ENCODE measurements at places on chromosomes 7 and 10. TPM values are rescaled to one million over a fixed set of nuclear protein-coding genes. Genes with fewer than 3 reads are reported as not detected.

DNA sequence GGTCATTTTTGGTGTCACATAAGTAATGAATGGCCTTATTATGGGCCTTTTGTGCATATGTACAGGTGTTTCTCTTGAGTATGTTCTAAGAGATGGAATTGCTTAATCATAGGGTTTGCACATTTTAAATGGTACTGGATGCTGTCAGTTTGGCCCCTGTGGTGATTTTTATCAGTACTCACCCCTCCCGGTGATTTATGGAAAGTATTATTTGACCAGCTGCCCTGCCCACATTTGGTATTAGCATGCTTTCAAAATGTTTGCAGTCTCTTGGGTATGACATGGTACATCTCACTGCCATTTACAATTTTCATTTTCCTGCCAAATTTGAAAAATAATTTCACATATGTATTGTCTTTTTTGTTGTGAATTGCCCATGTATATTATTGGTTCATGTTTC lies 427.7 kb downstream of the LRMDA start:
- no peak overlapping the region for H3K4me3 ChIP-seq
- no peaks in the 10 kb centered on the region for H3K27me3 ChIP-seq
- no peak overlapping the region for H3K27ac ChIP-seq
- H3K36me3 ChIP-seq: no peaks in the 10 kb centered on the region

DNA sequence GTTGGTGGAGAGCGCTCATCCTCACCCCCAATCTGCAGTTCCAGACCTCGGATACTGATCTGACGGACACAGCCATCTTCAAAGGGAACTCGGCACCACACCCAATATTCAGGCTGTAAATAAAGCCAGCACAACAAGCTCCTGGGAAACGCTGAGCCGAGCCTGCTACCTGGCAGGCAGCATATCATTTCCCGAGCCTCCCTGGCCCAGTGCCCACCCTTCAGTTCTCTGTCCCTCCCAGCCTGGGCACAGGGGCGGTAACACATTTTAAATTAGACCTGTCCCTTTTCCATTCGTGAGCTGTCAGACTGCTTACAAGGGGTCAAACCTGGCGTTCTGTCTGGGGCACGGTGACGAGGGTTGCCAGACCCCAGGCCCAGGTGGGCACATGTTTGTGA lies 250.5 kb downstream of the ARHGAP12 start:
- DNase-seq: peak; percentile 58
- peaks cover 20% of the 10 kb centered on the region for H3K4me1 ChIP-seq
- peak overlapping the region; percentile 20 for H3K27ac ChIP-seq
- H3K27me3 ChIP-seq: no peaks in the 10 kb centered on the region

- DNase-seq: peak; percentile 23
- H3K4me3 ChIP-seq: peak overlapping the region; percentile 81
- H3K27ac ChIP-seq: peak overlapping the region; percentile 98
- H3K27me3 ChIP-seq: no peaks in the 10 kb centered on the region
These were observed 816 bp downstream of the DMTF1 start for GRCh38 chr7:87152897-87153641.

DNA sequence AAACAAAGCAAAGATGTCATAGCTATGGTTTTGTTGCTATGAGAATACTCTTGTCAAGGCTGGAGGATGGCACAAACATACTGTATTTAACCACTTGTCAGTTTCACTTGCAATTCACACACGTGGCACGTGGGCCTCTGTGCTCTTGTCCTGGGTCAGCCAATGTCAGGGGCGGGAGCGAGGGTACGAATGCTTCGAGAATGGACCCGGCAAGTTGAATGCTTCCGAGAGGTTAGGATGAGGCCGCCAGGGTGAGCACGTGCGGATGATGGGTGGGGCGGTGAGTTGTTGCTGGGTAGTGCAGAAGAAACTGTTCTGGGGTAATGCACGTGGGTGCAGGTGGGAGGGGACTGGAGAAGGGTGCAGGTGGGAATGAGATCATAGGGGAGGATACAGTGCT lies 10.4 kb upstream of the OCM2 start:
- H3K36me3 ChIP-seq: no peaks in the 10 kb centered on the region
- H3K4me1 ChIP-seq: no peaks in the 10 kb centered on the region
- DNase-seq: no peak
- no peak overlapping the region for H3K4me3 ChIP-seq
- peaks cover 64% of the 10 kb centered on the region for H3K27me3 ChIP-seq

DNA sequence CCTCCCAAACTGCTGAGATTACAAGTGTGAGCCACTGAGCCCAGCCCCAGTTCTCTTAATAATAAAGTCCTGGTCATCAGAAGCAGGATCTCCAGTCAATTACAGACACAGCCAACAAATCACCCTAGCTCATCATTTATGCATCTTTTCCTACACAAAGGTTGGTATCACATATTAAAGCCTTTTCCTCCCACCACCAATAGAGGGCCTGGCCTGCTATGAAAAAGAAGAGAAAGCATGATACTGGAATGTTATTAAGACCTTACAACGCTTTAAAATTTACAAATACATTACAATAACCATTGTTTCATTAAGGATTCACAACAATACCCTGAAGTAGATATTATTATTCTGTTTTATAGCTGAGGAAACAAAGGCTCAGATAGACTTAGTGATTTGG lies 25.9 kb downstream of the VAX1 start:
- H3K4me3 ChIP-seq: no peak overlapping the region
- peaks cover 85% of the 10 kb centered on the region for H3K27me3 ChIP-seq
- H3K4me1 ChIP-seq: no peaks in the 10 kb centered on the region

- no peak overlapping the region for H3K4me3 ChIP-seq
- no peaks in the 10 kb centered on the region for H3K36me3 ChIP-seq
- H3K27ac ChIP-seq: no peak overlapping the region
- H3K27me3 ChIP-seq: no peaks in the 10 kb centered on the region
- no peak for DNase-seq
These were observed 417.7 kb upstream of the CELF2 start for GRCh38 chr10:10600004-10600403.

- H3K36me3 ChIP-seq: no peaks in the 10 kb centered on the region
- H3K4me3 ChIP-seq: no peak overlapping the region
- no peaks in the 10 kb centered on the region for H3K27me3 ChIP-seq
- H3K4me1 ChIP-seq: no peaks in the 10 kb centered on the region
These were observed 303.5 kb downstream of the BBS9 start for GRCh38 chr7:33432821-33433220.

DNA sequence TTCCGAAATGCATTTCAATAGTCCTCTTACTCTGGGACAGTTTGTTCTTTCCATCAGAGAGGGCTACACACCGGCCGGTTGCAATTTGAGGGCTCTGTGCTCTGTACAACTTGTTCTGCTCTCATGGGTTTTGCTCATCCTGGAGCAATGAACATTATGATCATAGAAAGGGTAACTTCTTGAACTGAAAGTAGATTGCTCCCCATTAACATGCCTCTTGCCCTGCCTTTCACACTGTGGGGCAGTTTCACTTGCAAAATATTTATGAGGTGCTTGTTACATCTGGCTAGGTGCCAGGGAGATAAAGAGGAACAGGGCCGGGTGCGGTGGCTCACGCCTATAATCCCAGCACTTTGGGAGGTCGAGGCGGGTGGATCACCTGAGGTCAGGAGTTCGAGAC lies 97.3 kb upstream of the MPP7 start:
- H3K4me1 ChIP-seq: no peaks in the 10 kb centered on the region
- no peak for DNase-seq
- H3K4me3 ChIP-seq: no peak overlapping the region
- H3K27me3 ChIP-seq: peaks cover 28% of the 10 kb centered on the region
- no peaks in the 10 kb centered on the region for H3K36me3 ChIP-seq

DNA sequence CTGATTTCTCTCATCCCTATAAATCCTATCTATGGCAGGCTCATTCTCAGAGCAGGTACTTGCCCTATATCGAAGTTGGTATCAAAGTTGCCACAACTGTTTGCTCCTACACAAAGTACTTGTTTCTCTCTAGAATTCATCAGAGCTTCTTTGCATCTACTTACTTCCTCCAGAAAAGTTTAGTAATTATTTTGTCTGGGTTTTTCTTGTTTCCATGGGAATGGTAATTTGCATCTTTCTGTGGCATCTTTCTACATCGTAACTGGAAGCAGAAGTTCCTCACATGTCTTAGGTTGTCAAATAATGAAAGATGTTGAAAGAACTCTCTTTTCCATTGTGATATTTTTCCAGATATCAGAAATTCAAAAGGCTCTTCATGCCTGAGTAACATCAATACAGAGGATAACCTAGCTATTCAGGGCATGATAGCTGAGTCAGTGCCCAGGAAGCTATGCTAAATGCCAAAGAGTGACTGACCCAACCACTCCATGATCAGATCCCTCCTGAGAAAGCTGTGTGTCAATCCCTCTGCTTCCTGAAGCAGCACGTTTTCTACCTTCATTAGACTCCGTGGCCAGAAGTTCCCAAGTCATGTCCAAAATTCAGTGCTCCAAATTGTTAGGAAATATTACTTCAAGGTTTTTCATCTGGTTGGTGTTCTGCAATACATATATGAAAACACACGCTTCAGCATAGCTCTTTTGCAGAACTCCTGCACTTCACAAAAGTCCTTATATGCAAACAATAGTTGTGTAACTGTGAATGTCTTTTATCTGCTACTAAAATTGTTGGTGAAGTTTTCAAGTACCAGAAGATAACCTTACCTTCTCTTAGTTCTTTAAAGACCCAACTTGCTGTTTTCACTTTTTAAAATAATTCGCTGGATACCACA lies 216.5 kb downstream of the VTI1A start:
- H3K27me3 ChIP-seq: no peaks in the 10 kb centered on the region
- H3K4me3 ChIP-seq: no peak overlapping the region
- DNase-seq: no peak
- H3K36me3 ChIP-seq: no peaks in the 10 kb centered on the region

GRCh38 chr10:97898429-97898828 lies 48.8 kb downstream of the GOLGA7B start:
- H3K4me1 ChIP-seq: peaks cover 21% of the 10 kb centered on the region
- no peak for DNase-seq
- no peak overlapping the region for H3K27ac ChIP-seq
- peaks cover 4% of the 10 kb centered on the region for H3K27me3 ChIP-seq
- H3K36me3 ChIP-seq: no peaks in the 10 kb centered on the region
- H3K4me3 ChIP-seq: no peak overlapping the region

DNA sequence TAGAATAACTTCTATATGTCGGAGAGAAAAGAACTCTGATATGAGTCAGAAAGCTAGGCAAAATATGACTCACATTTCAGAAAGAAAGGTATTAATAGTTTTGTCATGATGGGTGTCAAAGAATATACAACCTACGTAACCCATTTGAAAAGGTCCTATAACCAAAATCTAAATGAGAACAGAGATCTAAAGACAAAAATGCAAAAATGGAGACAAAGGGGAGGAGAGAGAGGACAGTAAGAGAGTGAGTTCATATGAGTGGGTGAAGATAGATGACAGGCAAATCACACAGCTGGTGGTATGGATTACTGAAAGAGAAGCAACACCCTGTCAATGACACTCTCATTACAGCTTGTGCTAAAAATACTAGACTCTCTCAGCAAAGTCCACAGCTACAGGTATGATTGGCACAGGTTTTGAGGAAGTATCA lies 25.6 kb downstream of the ANKMY2 start:
- H3K27ac ChIP-seq: no peak overlapping the region
- DNase-seq: no peak
- no peak overlapping the region for H3K4me3 ChIP-seq
- H3K4me1 ChIP-seq: peaks cover 7% of the 10 kb centered on the region
- no peaks in the 10 kb centered on the region for H3K27me3 ChIP-seq

DNA sequence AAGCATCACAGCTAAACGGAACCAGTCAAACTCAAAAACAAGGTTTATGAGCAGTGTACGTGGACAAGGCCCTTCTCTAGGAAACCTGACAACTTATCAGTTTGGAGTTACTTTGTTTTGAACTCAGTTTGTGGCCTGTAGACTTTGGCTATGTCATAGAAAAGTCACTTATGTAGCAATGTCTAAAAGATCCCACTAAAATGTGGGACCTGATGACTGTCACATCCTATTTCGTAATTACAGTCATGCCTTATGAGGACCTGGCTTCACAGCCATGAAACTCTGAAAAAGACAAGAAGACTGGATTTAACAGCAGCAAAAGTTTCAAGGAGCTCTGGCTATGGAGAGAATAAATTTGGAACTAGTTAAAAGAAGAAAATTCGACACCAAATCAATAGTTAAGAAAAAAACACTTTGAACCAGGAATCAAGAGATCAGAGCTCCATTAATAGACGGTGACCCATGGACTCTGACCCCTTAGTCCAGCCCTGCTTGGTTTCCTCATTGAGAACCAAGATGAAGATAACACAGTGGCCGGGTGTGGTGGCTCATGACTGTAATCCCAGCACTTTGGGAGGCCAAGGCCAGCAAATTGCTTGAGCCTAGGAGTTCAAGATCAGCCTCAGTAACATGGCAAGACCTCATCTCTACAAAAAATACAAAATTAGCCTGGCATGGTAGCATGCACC lies 204.3 kb downstream of the SFMBT2 start:
- H3K4me3 ChIP-seq: no peak overlapping the region
- H3K27ac ChIP-seq: peak overlapping the region; percentile 36
- no peak for DNase-seq
- H3K4me1 ChIP-seq: peaks cover 16% of the 10 kb centered on the region
- H3K36me3 ChIP-seq: peaks cover 22% of the 10 kb centered on the region
- no peaks in the 10 kb centered on the region for H3K27me3 ChIP-seq

- no peak for DNase-seq
- H3K27ac ChIP-seq: no peak within 1 kb of the TSS
- peaks cover 3% of the 10 kb centered on the region for H3K4me1 ChIP-seq
- peaks cover 10% of the 10 kb centered on the region for H3K27me3 ChIP-seq
- no peaks in the 10 kb centered on the region for H3K36me3 ChIP-seq
These were observed at the start of gene CLRN3 for GRCh38 chr10:127892743-127893142. Gene CLRN3 (minus strand): TSS chr10:127892941. CDS start chr10:127892784, 157 bp downstream.

- H3K27me3 ChIP-seq: no peaks in the 10 kb centered on the region
- H3K4me3 ChIP-seq: peak overlapping the region; percentile 89
- H3K4me1 ChIP-seq: peaks cover 78% of the 10 kb centered on the region
- peak overlapping the region; percentile 98 for H3K27ac ChIP-seq
- H3K36me3 ChIP-seq: no peaks in the 10 kb centered on the region
These were observed 694 bp upstream of the WASL start for GRCh38 chr7:123749537-123749857.

- DNase-seq: no peak
- peaks cover 50% of the 10 kb centered on the region for H3K36me3 ChIP-seq
- H3K27me3 ChIP-seq: peaks cover 5% of the 10 kb centered on the region
- no peak overlapping the region for H3K27ac ChIP-seq
- H3K4me1 ChIP-seq: no peaks in the 10 kb centered on the region
- no peak overlapping the region for H3K4me3 ChIP-seq
These were observed 92.1 kb downstream of the EBF3 start for GRCh38 chr10:129871966-129872365.

GRCh38 chr10:21260066-21260465 lies 265.4 kb downstream of the SKIDA1 start:
- H3K27ac ChIP-seq: no peak overlapping the region
- no peaks in the 10 kb centered on the region for H3K36me3 ChIP-seq
- DNase-seq: peak; percentile 18
- H3K4me3 ChIP-seq: no peak overlapping the region
- H3K27me3 ChIP-seq: no peaks in the 10 kb centered on the region
- peaks cover 6% of the 10 kb centered on the region for H3K4me1 ChIP-seq

The KCTD7 gene
- total RNA-seq: 10.8 TPM

The NYAP1 gene
- 0.38 TPM for total RNA-seq

The IRF5 gene
- total RNA-seq: 2.2 TPM

The HHEX gene
- 2.1 TPM for total RNA-seq

The STRIP2 gene
- total RNA-seq: 17.1 TPM

The CALHM3 gene
- total RNA-seq: not detected

The FAM25A gene
- total RNA-seq: not detected

Data from left ventricle myocardium inferior (tissue), 1 donor.